ENCODE measurements at places on chromosomes 2 and 18.

- DNase-seq = no peak
Measured at GRCh38 chr2:161839926-161840325, 215.7 kb downstream of the SLC4A10 start.

DNA sequence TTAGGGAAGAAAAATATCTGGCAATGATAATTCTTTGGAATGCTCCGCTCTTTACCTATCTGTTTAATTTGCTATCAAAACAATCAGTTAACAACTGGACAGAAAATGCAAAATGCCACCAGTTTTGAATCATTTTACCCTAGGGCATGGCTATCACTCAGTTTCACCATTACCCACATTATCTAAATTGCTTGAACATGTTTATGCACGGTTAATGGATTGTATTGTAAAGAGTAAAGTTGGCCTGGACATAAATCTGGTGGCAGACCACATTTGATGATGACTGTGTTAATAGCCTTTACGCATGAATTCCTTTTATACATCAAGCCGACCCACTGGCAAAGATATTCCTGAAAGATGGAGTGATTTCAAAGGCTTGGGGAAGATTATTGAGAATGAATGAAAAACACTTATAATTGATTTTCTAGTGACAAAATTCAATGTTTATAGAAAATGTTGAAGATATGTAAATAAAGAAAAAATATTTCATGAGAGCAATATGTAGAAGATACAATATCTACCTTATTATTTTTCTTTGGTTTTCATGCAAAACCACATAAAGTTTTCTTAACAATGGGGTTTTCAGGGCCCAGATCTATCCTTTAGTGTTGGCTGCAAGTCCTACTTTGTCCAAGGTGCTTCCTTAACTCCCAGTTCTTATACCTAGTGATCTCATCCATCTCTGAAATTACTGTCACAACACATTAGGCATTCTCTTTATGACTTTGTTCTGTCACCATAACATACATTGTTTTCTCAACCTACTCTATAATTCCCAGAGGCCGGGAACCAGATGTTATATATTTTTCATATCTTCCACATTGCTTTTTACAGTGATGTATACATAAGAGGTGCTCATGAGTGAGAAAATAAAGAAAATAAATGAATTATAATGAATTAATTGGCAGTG is 265.1 kb downstream of the RIT2 start:
- DNase-seq = no peak

- no peak for DNase-seq
Measured at GRCh38 chr2:163646687-163647086, 89.1 kb downstream of the FIGN start.

- DNase-seq = no peak
Measured at GRCh38 chr2:95374921-95375471, 27.5 kb upstream of the FAHD2A start.

DNA sequence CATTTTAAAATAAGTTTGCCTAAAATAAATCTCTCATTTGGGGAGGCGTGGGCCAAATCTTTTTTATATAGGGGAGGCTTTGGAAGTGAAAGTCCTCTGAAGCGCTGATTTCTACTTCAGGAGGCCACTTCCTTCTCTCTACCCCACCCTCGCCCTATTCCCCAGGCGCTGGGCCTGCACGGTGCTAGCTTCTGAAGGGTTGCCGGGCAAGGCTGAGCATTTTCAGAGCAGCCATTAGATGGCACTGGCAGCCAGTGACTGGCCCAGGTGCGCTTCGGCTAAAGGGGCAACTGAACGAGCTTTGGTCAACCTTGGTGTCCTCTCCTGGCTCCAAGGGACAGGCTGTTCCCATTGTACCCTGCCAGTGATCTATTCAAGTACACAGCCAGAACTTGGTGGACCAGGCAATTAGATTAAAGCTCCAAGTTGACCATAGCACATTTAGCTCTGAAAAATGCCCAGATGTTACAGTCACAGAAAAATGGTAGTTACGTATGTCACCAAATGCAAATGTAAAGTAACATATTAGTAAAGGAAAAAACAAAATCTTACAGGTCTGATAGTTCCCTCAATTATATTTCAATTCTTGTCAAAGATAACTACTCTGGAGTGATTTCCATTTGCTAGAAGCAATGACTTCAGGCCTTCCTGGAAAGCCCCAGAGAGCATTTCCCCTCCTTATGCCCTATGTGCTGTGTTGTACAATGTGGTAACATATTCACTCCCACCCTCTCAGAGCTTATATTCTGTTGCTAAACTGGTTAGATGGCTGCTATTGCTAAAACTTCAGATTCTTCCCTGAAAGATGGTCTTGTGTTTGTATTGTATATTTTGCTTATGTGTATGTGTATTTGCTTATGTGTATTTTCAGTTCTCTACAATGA is 2.1 kb downstream of the POMC start:
- DNase-seq = peak; percentile 17

DNA sequence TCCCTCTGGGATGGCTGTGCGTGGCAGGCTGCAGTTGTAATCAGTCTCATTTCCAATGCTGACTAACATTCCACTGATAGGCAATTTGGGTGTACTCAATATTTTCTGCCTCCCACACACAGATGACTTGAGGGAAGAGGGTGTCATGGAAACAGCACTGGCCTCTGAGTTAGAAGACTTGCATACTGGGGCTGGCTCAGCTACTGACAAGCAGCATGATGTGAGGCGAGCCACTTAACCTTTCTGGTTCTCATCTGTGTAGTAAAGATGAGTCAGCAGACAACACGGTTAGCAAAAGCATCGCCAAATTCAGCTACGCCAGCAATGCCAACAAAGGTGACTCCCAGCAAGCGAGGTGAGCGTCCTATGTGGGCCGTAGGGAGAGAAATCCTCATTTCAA is 73.5 kb downstream of the COLEC12 start:
- no peak for DNase-seq
